ENCODE measurements at places on chromosomes 13 and 19.

DNA sequence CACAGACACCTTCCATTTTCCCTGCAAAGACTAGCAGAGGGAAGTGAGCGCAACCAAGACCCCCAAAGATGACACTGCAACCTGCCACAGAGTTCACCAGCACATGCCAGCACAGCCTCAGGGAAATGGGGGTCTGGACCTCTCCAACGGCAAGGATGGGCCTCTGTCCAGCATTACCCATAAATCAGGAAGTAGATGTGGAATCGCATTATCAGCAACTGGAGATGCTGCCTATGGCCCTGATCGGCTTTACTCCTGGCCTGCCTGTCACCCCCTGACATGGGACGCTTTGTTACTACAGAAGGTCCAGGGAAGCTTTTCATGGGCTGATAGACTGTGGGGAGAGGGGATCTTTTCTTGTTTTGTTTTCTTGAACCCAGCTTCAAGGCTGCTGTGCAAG lies 41.4 kb upstream of the POU2F2 start:
- no peaks in the 10 kb centered on the region for H3K4me1 ChIP-seq
- H3K4me3 ChIP-seq = no peak overlapping the region
- no peak for DNase-seq
- H3K36me3 ChIP-seq = no peaks in the 10 kb centered on the region

- no peak overlapping the region for H3K27ac ChIP-seq
- no peak overlapping the region for H3K4me3 ChIP-seq
- no peaks in the 10 kb centered on the region for H3K36me3 ChIP-seq
- DNase-seq = no peak
- no peaks in the 10 kb centered on the region for H3K27me3 ChIP-seq
- H3K4me1 ChIP-seq = no peaks in the 10 kb centered on the region
Measured at GRCh38 chr13:96481482-96481881, 391.6 kb downstream of the HS6ST3 start.

GRCh38 chr13:98944336-98944735 lies 33.5 kb downstream of the DOCK9 start:
- H3K4me1 ChIP-seq = no peaks in the 10 kb centered on the region
- no peak overlapping the region for H3K4me3 ChIP-seq
- no peaks in the 10 kb centered on the region for H3K27me3 ChIP-seq

- H3K4me1 ChIP-seq = no peaks in the 10 kb centered on the region
- DNase-seq = no peak
- no peak overlapping the region for H3K4me3 ChIP-seq
- no peaks in the 10 kb centered on the region for H3K27me3 ChIP-seq
- H3K27ac ChIP-seq = no peak overlapping the region
Measured at GRCh38 chr13:111895896-111896821, 170.8 kb upstream of the SOX1 start.

- no peak overlapping the region for H3K27ac ChIP-seq
- H3K4me3 ChIP-seq = no peak overlapping the region
- no peaks in the 10 kb centered on the region for H3K4me1 ChIP-seq
- no peak for DNase-seq
- H3K36me3 ChIP-seq = no peaks in the 10 kb centered on the region
Measured at GRCh38 chr13:20582026-20582425, 15.1 kb downstream of the IFT88 start.

DNA sequence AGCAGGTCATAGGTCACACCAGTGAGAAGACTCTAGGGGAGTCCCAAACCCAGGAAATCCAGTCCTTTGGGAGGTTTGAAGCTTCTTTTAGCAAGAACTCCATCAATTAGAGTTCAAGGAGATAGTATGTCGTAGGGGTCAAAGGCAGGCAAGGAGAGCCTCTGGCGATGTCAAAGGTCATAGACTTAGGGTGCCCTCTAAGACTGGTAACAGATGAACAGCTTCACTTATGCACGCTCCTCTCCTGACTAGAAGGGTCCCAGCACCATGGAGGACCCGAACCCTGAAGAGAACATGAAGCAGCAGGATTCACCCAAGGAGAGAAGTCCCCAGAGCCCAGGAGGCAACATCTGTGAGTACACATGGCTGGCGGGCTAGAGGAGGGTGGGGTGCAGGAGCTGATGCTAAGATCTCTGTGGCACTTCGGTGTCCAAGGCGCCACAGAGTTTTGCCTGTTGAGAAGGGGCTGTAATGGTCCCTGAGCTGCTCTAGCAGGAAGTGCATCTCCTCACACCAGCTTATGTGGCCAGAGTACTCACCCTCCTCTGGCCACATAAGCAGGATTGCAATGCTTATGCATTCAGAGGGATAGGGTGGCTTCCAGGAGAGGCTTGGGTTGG lies 557 bp downstream of the ZNF576 start:
- H3K27ac ChIP-seq = peak overlapping the region; percentile 93
- no peak for DNase-seq
- H3K36me3 ChIP-seq = peaks cover 6% of the 10 kb centered on the region

- no peaks in the 10 kb centered on the region for H3K36me3 ChIP-seq
- no peak overlapping the region for H3K4me3 ChIP-seq
- H3K27me3 ChIP-seq = no peaks in the 10 kb centered on the region
- H3K27ac ChIP-seq = no peak overlapping the region
- no peak for DNase-seq
Measured at GRCh38 chr19:12000152-12000981, 35.1 kb downstream of the ZNF433 start.

GRCh38 chr19:47539747-47540311 lies 25.0 kb upstream of the NAPA start:
- H3K4me3 ChIP-seq = no peak overlapping the region
- DNase-seq = no peak
- H3K4me1 ChIP-seq = no peaks in the 10 kb centered on the region
- no peak overlapping the region for H3K27ac ChIP-seq

DNA sequence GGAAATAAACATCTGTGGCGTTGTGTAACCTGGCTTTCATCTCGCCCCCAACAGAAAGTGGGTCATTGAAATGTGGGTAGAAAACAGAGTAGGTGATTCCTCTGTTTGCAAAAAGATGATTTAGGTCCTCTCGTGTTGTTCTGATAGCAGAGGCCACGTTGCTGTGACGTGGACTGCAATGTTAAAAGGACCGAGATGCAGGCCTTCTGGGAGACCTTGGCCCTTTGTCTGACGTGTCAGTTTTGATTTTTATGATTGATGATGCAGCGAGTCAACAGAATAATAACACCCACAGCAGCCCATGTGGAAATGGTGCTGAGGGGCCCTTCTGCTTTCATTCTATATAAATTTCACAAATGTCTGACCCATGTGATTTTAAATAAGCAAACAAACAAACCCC lies 68.9 kb downstream of the FGF9 start:
- H3K4me1 ChIP-seq = no peaks in the 10 kb centered on the region
- no peaks in the 10 kb centered on the region for H3K36me3 ChIP-seq
- H3K27me3 ChIP-seq = no peaks in the 10 kb centered on the region
- no peak for DNase-seq

DNA sequence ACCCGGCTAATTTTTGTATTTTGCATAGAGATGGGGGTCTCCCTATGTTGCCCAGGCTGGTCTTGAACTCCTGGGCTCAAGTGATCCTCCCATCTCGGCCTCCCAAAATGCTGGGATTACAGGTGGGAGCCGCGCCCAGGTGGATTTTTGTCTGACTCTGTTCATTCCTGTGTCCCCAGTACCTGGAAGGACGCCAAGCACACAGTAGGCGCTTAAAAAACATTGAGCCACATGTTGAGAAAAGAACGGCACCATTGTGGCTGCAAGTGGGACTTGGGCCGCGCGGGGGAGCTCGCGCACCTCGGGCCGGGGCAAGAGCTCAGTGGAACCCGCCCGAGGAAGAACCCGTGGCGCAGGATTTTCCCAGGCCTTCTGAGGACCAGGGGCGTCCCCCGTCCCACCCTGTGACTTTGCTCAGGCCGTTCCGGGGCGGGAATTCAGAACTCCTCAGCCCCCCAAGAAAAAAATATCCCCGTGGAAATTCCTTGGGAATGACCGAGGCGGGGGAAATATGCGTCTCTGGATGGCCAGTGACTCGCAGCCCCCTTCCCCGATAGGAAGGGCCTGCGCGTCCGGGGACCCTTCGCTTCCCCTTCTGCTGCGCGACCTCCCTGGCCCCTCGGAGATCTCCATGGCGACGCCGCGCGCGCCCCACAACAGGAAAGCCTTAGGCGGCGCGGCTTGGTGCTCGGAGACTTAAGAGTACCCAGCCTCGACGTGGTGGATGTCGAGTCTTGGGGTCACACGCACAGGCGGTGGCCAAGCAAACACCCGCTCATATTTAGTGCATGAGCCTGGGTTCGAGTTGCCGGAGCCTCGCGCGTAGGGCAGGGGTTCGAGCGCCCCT lies 1.4 kb upstream of the ICAM1 start:
- H3K4me3 ChIP-seq = peak overlapping the region; percentile 83
- no peaks in the 10 kb centered on the region for H3K27me3 ChIP-seq
- peaks cover 4% of the 10 kb centered on the region for H3K4me1 ChIP-seq
- peak; percentile 33 for DNase-seq

- no peak for DNase-seq
- no peak overlapping the region for H3K4me3 ChIP-seq
- H3K27ac ChIP-seq = no peak overlapping the region
- H3K4me1 ChIP-seq = no peaks in the 10 kb centered on the region
Measured at GRCh38 chr19:30895946-30896345, 453.3 kb downstream of the TSHZ3 start.

GRCh38 chr19:15935167-15935702 lies 906 bp upstream of the CYP4F11 start:
- no peak overlapping the region for H3K27ac ChIP-seq
- H3K36me3 ChIP-seq = no peaks in the 10 kb centered on the region
- H3K4me3 ChIP-seq = no peak overlapping the region
- DNase-seq = no peak
- H3K4me1 ChIP-seq = no peaks in the 10 kb centered on the region
- H3K27me3 ChIP-seq = no peaks in the 10 kb centered on the region

DNA sequence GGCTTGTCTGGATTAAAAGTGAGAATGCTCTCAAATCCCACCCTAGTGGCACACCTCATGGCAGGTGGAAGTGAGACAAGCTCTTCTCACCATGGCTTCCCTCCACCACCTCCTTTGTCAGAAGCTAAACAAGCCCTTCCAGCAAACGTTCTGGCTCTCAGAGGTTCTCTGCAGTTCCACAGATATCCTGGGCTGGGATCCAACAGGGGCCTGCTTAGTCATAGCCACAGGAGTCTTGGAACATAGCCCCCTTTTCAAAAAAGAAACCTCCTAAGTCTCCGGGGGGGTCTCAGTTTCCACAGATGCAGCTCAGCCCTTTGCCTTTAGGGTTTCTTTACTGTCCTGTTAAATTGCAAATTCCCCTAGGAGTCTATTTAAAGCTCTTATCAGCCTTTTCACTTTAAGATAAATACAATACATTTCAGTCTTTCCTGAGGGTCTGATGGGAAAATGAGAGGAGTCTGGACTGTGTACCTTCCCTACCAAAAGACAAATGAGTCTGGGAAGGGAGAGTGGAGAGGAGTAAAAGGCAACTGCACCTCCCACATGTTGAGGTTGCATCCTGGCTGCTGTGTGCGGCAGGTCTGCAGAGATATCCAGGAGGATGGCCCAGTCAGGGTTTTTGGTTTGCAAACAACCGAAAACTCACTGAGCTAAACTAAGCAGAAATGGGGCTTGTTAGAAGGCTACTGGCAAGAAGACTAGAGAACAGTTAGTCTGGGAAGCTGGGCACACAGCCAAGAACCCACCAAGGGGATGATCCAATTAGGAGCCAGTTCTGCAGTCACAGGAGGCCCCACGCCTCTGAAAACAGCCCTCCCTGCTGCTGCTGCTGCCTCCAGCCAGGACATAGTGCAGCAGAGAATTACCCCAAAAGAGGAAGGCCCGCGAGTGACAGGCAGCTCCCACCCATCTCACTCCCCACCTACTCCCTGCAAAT lies 41.4 kb upstream of the SERP2 start:
- no peak overlapping the region for H3K4me3 ChIP-seq
- no peaks in the 10 kb centered on the region for H3K36me3 ChIP-seq
- no peaks in the 10 kb centered on the region for H3K27me3 ChIP-seq
- DNase-seq = no peak

- H3K27ac ChIP-seq = no peak overlapping the region
- H3K4me3 ChIP-seq = no peak overlapping the region
- H3K27me3 ChIP-seq = no peaks in the 10 kb centered on the region
- no peaks in the 10 kb centered on the region for H3K36me3 ChIP-seq
- no peak for DNase-seq
- no peaks in the 10 kb centered on the region for H3K4me1 ChIP-seq
Measured at GRCh38 chr13:21539687-21540086, 64.3 kb downstream of the MICU2 start.

Measured in Panc1 (cell line).